ENCODE measurements at places on chromosomes 5 and 9. TPM values are rescaled to one million over a fixed set of nuclear protein-coding genes. Genes with fewer than 3 reads are reported as not detected.

MLANA gene
- total RNA-seq = not detected

ZNF608 gene
- 0.77 TPM for total RNA-seq

PCDH12 gene
- not detected for total RNA-seq

MRPS2 gene
- total RNA-seq = 63.8 TPM

RAPGEF6 gene
- 19.5 TPM for total RNA-seq

SCGB3A1 gene
- total RNA-seq = not detected

PCDHA12 gene
- total RNA-seq = not detected

RNF183 gene
- total RNA-seq = not detected

ATG10 gene
- 4.6 TPM for total RNA-seq

TPRN gene
- total RNA-seq = 19.6 TPM

NADK2 gene
- total RNA-seq = 8.5 TPM

DNA sequence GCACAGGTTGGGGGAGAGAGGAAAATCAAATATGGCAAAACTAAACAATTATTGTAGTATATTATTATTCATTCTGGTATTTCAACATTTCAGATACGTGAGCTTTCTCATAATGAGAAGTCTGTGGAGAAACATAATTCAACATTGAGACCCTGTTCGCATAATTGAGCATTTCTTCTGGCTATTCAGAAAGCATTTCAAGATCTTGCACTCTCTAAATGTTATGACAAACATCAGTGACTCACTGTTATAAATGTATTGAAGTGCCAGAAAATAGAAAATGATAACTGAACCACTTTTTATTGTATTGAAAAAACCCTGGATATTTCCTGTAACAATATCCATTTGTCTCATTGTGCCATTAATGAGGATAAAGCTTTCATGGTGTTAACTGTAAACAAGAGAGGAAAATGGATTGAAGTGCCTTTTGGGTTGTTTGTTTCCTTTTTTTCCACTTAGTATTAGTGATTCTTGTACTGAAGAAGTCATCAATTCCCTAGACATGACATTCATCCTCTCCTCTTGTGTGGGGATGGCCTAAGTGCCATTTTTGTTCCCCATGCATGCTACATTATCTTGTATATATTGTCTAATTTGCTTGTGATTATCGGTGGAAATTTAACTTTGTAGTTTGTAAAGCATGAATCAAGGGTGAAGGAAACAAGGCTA lies 124.6 kb downstream of the CAMK4 start:
- H3K27me3 ChIP-seq = no peaks in the 10 kb centered on the region
- no peak for DNase-seq
- H3K36me3 ChIP-seq = peaks cover 1% of the 10 kb centered on the region

- H3K36me3 ChIP-seq = no peaks in the 10 kb centered on the region
- H3K4me1 ChIP-seq = no peaks in the 10 kb centered on the region
- peak; percentile 49 for DNase-seq
- H3K4me3 ChIP-seq = no peak overlapping the region
- no peak overlapping the region for H3K27ac ChIP-seq
Measured at GRCh38 chr5:58794875-58795274, 212.0 kb downstream of the RAB3C start.

GRCh38 chr9:107350443-107350842 lies 67.4 kb downstream of the RAD23B start:
- H3K36me3 ChIP-seq = no peaks in the 10 kb centered on the region
- H3K27ac ChIP-seq = no peak overlapping the region
- no peaks in the 10 kb centered on the region for H3K27me3 ChIP-seq
- no peak for DNase-seq
- H3K4me3 ChIP-seq = no peak overlapping the region

GRCh38 chr9:74875656-74876055 lies 12.1 kb downstream of the TRPM6 start:
- H3K4me1 ChIP-seq = no peaks in the 10 kb centered on the region
- H3K36me3 ChIP-seq = no peaks in the 10 kb centered on the region
- H3K27ac ChIP-seq = no peak overlapping the region
- H3K27me3 ChIP-seq = no peaks in the 10 kb centered on the region
- no peak for DNase-seq

GRCh38 chr9:31372799-31373587 lies 1011.5 kb upstream of the ACO1 start:
- no peak overlapping the region for H3K4me3 ChIP-seq
- H3K27me3 ChIP-seq = no peaks in the 10 kb centered on the region
- H3K36me3 ChIP-seq = no peaks in the 10 kb centered on the region
- H3K27ac ChIP-seq = no peak overlapping the region
- H3K4me1 ChIP-seq = no peaks in the 10 kb centered on the region

DNA sequence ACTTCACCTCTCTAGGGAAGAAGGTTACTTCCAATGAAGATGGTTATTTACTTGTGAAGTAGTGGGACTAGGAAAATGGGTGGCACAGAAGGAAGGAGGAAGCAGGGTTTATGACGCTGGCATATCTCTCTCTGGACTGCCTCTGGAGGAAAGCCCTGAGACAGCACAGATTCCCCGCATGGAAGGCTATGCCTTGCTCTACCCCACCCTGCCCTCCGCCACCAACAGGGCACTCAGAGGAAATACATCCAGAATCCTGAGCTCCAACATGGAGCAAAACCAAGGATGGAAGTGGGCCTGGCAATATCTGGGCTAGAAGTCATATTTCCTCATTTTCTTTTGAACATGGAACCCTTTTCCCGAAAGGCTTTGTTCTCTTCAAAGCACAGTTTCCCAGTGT lies 346.9 kb downstream of the ZSWIM6 start:
- H3K36me3 ChIP-seq = no peaks in the 10 kb centered on the region
- no peaks in the 10 kb centered on the region for H3K4me1 ChIP-seq
- H3K4me3 ChIP-seq = no peak overlapping the region

GRCh38 chr5:171317230-171317629 lies 8.2 kb downstream of the TLX3 start:
- DNase-seq = no peak
- H3K4me1 ChIP-seq = no peaks in the 10 kb centered on the region

DNA sequence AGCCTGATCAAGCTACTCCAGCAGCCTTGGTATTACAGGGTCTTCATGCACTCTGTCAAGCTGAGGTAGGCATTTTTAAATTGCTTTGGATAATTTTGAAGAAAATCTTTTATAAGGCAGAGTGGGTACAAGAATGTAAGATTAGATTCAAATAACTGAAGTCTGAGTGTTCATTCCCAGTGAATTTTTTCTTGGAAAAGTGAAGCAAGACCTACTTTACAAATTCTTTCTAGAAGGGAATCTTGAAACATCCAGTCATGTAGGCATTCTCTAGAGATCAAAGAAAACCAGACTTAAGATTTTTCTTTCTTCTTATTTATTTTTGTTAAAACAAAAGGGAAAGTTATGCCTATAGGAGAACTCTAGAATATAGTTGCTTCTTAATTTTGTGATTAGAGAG lies 139.0 kb downstream of the FOCAD start:
- DNase-seq = no peak
- H3K4me1 ChIP-seq = no peaks in the 10 kb centered on the region
- H3K4me3 ChIP-seq = no peak overlapping the region
- H3K36me3 ChIP-seq = peaks cover 13% of the 10 kb centered on the region
- no peak overlapping the region for H3K27ac ChIP-seq

DNA sequence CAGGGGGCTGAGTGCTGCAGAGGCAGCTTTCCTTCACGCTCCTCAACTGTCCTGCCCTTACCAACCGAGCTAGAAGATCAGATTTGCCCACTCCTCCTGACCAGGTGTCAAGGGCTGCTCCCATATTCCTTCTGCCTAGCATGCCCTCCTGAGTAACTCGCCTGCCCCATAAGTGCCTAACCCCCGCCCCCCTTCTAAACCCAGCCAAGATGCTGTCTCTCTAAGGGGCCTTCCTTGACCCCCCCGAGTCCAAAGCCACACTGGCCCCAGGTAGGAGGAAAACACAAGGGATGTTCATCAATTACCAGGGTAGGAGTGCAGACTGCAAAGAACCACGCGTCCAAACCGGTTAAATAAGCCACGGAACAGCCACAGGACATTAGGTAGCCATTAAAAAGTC lies 4.8 kb downstream of the CCDC69 start:
- no peak overlapping the region for H3K27ac ChIP-seq
- H3K4me1 ChIP-seq = peaks cover 44% of the 10 kb centered on the region
- H3K4me3 ChIP-seq = no peak overlapping the region
- peaks cover 7% of the 10 kb centered on the region for H3K36me3 ChIP-seq

DNA sequence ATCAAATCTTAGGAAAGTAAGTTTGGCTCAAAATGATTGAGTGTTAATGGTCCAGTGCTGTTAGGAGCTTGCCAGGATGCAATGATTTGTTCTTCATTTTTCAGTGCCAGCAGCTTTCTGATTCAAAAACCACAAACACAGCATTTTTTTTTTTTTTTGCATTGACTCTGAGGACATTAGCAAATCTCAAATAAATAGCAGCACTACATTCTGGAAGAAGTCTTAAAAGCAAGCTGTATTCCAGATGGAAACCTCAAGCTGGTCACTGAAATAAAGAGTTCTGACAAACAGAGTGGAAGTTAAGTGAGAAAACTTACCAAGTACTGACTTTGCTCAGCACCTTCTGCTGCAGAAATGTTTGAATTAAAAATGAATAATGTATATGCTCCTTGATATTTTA lies 1653.1 kb upstream of the CDH9 start:
- no peak overlapping the region for H3K27ac ChIP-seq
- no peaks in the 10 kb centered on the region for H3K27me3 ChIP-seq
- H3K4me3 ChIP-seq = no peak overlapping the region
- no peaks in the 10 kb centered on the region for H3K4me1 ChIP-seq
- no peak for DNase-seq

DNA sequence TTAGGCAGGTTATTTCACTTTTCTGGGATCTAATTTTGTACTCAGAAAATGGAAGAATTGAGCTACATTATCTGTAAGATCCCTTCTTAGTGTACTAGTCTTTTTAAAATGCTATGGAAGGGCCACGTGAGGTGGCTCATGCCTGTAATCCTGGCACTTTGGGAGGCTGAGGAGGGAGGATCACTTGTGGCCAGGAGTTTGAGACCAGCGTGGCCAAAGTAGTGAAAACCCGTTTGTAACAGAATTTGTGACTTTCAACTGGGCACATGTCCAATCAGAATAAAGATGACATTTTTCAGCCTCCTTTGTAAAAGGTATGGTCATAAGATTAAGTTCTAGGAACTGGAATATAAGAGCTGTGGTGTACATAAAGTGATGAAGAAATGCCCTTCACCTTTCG lies 3.1 kb upstream of the RAB3C start:
- no peaks in the 10 kb centered on the region for H3K4me1 ChIP-seq
- no peaks in the 10 kb centered on the region for H3K36me3 ChIP-seq
- no peak overlapping the region for H3K27ac ChIP-seq
- no peak for DNase-seq

DNA sequence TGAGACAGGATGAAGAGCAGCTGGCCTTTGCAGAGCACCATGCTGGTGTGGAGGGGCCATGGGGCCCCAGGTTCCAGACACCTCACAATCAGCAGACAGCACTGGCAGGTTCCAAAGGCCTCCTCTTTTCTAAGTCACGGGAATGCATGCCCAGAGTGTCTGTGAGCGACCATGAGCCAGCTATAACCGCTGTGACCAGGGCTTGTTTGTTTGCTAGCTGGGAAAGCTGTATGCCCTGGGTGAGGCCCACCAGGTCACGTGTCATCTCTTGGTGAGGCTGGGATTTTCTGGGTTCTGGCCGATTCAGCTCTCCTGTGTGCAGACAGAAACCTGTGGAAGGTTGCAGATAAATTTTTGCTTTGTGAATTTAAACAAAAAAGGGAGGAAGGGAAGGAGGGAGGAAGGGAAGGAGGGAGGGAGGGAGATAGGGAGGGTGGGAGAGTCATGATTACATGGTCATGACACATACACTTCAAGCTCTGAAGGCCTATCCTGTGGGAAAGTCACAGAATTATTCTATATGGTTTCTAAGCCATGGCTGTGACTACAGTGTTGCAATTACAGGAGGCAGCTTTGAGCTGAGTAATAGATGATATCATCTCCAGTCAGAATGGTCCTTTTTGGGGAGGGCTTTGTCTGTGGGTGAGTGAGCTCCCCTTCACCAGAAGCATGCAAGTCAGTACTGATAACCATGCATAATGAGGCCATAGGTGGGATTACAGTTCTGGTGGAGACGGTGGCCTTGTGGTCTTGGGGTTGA lies 37.2 kb downstream of the PAPPA start:
- H3K27ac ChIP-seq = no peak overlapping the region
- H3K4me1 ChIP-seq = no peaks in the 10 kb centered on the region
- H3K36me3 ChIP-seq = no peaks in the 10 kb centered on the region
- no peak overlapping the region for H3K4me3 ChIP-seq

- no peak overlapping the region for H3K27ac ChIP-seq
- no peaks in the 10 kb centered on the region for H3K27me3 ChIP-seq
- DNase-seq = no peak
- H3K36me3 ChIP-seq = no peaks in the 10 kb centered on the region
Measured at GRCh38 chr9:129362287-129363000, 184.4 kb upstream of the IER5L start.

DNA sequence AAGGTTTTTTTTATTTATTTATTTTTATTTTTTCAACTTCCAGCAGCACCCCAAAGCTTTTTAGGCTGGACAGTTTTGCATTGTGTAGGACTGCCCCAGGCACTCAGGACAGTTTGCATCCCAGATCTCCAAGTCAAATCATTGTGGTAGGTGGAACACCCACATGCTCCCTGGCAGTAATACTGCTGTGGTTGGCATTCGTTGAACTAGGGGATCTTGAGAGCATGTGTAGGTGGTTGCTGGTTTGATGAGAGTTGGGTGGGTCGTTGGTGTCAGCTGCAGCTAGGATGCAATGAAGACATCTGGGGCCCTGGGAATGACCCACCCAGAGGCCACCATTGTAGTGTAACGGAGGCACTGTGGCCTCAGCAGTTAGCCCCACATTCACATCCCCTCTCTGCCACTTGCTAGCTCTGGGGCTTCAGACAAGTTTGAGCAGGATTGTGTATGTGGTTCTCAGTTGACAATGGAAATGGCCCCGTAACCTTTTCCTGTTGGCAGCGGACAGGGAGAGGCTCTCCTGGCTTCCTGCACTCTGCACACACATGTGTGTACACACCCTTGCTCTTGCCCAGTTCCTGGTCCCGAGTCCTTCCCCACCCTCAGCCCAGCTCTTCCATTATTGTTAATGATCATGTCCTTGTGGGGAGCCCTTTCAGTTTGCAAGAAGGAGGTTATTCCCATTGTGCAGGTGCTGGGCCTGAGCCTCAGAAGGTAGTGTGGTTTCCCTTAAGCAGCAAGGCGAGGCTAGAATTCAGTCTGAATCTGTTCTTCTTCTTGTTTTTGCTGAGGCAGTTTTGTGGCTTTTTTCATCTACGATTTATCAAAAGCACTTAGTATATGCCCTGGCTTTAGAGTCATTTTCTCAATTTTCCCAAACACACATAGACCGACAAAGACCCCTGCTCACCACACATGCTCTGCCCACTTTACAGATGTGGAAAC lies 46.5 kb downstream of the PPARGC1B start:
- no peaks in the 10 kb centered on the region for H3K27me3 ChIP-seq
- peaks cover 9% of the 10 kb centered on the region for H3K36me3 ChIP-seq
- H3K4me1 ChIP-seq = peaks cover 64% of the 10 kb centered on the region
- no peak overlapping the region for H3K4me3 ChIP-seq

- H3K4me3 ChIP-seq = no peak overlapping the region
- DNase-seq = no peak
- peaks cover 4% of the 10 kb centered on the region for H3K4me1 ChIP-seq
- peaks cover 13% of the 10 kb centered on the region for H3K36me3 ChIP-seq
- no peak overlapping the region for H3K27ac ChIP-seq
- H3K27me3 ChIP-seq = no peaks in the 10 kb centered on the region
Measured at GRCh38 chr5:169979871-169980270, 424 bp downstream of the INSYN2B start.

GRCh38 chr9:7760014-7760415 lies 39.6 kb downstream of the DMAC1 start:
- DNase-seq = no peak
- no peak overlapping the region for H3K4me3 ChIP-seq
- H3K27ac ChIP-seq = no peak overlapping the region
- H3K4me1 ChIP-seq = peaks cover 4% of the 10 kb centered on the region
- no peaks in the 10 kb centered on the region for H3K27me3 ChIP-seq
- H3K36me3 ChIP-seq = no peaks in the 10 kb centered on the region

GRCh38 chr5:54778783-54779182 lies 206.6 kb downstream of the ESM1 start:
- no peak overlapping the region for H3K27ac ChIP-seq
- H3K4me1 ChIP-seq = no peaks in the 10 kb centered on the region
- no peaks in the 10 kb centered on the region for H3K27me3 ChIP-seq
- H3K4me3 ChIP-seq = no peak overlapping the region
- no peaks in the 10 kb centered on the region for H3K36me3 ChIP-seq

All from GM12878 (cell line).